ENCODE measurements at places on chromosomes 11 and 22. TPM values are rescaled to one million over a fixed set of nuclear protein-coding genes. Genes with fewer than 3 reads are reported as not detected.

DNA sequence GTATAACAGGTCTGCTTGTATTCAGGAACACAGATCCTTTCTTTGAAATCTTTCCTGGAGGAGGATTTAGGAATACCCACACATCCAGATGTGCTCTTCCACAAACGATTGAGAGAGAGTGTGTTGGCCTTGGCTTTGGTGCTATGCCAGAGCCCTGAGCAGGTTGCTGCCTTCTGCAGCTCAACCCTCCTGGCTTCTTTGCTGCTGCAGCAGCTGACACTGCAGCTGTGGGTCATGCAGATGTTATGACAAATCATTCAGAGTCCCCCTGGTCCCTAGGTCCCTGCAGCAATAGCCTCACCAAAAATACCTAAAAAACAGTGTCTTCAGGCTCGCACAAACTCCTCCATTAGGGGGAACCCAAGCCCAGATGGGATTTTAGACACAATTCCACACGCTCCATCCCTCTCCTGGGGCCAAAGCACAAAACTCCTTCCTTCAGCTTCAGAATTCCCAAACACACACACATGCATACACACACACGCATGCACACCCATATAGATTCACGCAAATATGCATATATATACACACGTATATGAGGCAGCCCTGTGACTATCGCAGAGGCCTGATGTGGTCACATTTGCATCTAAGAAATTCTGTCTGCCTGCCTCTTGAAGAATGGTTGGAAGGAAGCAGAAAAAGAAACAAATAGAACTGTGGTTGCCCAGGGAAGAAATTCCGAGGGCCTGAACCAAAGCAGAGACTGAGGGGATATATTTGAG is 35.4 kb downstream of the SLN start:
- DNase-seq = no peak

DNA sequence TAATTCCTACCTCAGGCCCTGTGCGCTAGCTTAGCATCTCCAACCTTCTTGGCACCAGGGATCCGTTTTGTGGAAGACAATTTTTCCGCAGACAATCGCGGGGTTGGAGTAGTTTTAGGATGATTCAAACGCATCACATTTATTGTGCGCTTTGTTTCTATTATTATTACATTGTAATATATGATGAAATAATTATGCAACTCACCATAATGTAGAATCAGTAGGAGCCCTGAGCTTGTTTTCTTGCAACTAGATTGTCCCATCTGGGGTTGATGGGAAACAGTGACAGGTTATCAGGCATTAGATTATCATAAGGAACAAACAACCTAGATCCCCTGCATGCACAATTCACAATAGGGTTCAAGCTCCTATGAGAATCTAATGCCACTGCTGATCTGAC is 52.3 kb downstream of the AMOTL1 start:
- DNase-seq = no peak

DNA sequence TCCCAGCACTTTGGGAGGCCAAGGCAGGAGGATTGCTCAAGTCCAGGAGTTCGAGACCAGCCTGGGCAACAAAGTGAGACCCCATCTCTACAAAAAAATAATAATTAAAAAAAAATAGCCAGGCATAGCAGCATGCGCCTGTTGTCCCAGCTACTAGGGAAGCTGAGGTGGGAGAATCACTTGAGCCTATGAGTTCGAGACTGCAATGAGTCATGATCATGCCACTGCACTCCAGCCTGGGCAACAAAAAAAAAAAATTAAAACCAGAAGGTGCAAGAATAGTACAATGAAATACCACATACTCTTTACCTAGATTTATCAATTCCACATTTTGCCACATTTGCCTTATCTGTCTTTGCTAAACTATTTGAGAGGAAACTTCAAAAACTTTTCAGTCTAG is 8.2 kb downstream of the DPF2 start:
- no peak for DNase-seq

DNA sequence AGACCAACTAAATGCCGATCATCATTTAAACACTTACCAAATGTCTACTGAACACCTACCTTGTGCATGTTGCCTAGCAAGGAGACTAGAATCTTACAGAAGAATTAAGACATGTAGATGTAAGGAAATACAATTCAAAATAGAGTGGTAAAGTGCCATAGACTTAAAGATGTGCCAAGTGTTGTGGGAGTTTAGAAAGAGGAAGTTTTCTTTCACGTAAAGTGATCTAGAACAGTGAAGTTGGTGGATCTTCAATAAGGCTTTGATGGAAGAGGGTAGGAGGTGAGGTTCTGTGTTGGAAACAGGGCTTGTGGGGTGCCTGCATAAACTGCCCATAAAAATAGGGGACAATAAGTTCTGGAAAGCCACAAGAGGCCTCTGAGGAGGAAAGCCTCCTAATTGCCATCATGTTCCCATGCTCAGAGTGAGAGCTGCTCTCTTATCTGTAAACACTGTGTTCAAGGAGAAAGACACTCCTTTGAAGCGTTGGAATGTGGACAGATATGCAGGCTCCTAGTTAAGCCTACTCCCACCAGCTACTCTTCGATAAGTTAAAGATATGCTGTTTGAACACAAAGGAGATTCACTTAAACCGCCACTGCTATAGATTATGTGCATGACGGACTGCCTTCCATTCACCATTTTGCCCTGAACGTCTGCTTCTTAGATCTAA is 66.7 kb downstream of the HSD17B12 start:
- DNase-seq = no peak

Gene ELFN2
- polyA plus RNA-seq = 3.8 TPM

Gene USP28
- polyA plus RNA-seq = 35.6 TPM

Gene CASP5
- 0.07 TPM for polyA plus RNA-seq

Gene SYVN1
- polyA plus RNA-seq = 27.7 TPM

GRCh38 chr11:17401841-17402240 is 13.4 kb upstream of the KCNJ11 start:
- no peak for DNase-seq

Gene OR4A16
- polyA plus RNA-seq = not detected

DNA sequence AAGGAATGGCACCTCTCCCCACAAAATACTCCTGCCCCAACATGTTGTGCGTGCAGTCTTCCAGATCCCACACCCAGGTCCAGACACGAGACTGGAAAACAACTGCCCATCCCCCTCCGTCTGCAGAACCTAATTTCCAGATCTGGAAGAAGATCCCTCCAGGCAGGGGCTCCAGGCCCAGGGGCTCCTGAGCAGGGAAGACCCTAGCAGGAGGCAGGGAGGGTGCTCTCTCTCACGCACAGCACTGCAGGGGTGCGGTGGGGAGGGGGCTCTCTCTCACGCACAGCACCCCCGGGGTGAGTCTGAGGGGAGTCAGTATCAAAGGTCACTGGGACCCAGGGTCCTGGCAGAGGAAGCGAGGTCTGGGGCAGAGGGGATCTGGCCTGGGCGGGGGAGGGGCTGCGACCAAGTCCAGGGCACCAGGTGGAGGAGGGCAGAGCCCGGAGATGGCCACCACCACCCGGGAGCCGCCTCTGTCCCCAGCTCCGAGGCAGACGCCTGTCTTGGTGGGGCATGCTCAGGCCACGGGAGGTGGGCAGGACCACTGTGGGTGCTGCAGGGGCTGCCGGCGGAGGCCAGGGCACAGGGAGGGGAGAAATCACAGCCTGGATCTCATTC is 1.7 kb downstream of the MLC1 start:
- no peak for DNase-seq

DNA sequence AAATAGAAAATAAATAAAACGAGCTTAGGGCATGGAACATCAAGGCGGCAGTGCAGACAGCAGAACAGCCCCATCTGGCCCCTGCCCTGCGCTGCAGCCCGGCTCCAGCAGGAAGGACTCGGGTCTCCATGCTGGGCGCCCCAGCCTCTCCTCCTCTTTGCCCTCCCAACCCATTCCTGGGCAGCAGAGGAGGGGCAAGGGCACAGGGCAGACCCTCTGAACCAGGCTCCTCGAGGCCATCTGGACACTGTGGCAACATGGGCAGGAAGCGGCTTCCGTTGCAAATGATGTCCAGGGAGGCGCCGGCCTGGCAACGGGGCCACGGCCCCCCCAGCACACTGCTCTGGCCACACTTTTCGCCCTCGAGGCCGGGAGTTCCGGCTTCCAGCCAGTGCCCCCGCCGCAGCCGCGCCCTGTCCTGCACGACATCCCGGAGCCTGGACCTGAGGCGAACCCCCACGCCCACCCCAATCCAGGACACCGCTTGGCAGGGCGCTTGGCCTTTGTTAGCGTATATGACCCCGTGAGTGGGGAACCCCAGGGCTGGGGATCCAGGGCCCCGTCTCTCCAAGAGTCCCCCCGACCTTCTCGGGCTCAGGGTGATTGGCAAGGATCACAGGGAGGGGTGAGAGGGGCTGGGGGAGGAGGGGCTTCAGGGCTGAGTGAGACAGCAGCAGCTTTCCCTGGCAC is 192.1 kb downstream of the IGLL1 start:
- DNase-seq = no peak

- no peak for DNase-seq
These were observed 201.3 kb downstream of the GRIK4 start for GRCh38 chr11:120712881-120713280.

GRCh38 chr11:58525037-58525614 is 17.2 kb upstream of the OR5B21 start:
- no peak for DNase-seq

Gene NUDT8
- 0.84 TPM for polyA plus RNA-seq
